Peyer's patch (tissue), 4 donors: ENCODE measurements at places on chromosomes 16 and 17. TPM values are rescaled to one million over a fixed set of nuclear protein-coding genes. Genes with fewer than 3 reads are reported as not detected.
A peak's percentile ranks its signal among the peaks of the same experiment; 100 is the strongest.

Gene KRT32
- total RNA-seq = not detected

- DNase-seq = no peak
Observed at GRCh38 chr16:11402051-11402744, 56.9 kb downstream of the RMI2 start.

- no peak for DNase-seq
Observed at GRCh38 chr17:63124536-63124935, 158.5 kb downstream of the TANC2 start.

DNA sequence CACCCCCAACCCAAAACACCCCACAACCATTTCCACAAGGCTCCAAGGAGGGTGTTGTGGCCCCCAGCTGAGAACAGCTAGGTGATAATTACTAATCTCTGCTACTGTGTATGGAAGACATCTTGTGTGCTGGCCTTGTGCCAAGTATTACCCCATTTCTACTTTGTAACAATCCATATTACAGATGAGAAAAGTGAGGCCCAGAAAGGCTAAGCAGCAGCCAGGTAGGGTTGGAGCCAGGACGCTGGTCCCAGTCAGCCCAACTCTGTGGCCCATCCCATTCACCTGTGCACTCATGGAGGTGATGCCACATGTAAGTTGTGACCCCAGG is 12.4 kb upstream of the PEMT start:
- DNase-seq = no peak

- DNase-seq = peak; percentile 87
Observed at GRCh38 chr16:28596840-28597691, at the start of gene SULT1A2. Gene SULT1A2, minus strand, starts transcription at chr16:28597050. Its CDS starts 1,120 bp downstream, at chr16:28595930.

DNA sequence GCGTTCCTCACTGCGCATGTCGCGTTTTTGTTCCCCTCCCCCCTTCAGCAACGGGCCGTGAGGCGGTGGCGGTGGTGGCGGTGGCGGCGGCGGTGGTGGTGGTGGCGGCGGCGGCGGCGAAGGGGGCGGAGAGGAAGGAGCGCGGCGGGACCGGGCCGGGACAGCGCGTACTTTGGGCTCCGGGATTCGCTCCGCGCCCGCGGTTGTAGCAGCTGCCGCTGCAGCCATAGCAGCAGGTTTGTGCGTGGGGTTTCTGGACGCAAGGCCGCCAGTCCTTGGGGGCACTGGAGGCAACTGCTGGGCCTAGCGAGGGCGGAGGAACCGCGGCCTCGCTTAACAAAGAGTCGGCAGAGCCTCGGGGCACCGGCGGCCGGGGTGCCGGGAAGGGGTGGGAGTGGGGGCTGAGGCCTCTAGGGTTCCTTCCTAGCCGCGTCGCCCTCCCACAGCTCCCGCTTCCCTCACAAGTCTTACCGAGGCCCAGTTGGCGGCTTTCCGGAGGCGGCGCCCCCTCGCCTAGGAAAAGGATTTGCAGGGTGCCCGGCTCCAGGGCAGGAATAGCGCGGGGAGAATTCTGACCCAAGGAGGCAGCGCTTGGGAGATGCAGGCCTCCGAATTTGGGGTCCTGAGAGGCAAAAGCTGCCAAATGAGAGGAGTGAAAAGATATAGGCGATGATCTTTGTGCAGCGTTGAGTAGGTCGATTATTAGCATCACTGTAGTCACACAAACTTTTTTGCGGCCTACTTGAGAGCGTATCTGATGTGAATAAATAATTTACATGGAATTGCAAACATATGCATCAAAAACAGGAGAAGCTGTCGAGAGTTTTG is at the start of gene DDX42:
Gene DDX42, plus strand, starts transcription at position 30 of the 828 bp plus-strand sequence. CDS start 12,880 bp downstream, outside the sequence.
- DNase-seq = peak; percentile 94

DNA sequence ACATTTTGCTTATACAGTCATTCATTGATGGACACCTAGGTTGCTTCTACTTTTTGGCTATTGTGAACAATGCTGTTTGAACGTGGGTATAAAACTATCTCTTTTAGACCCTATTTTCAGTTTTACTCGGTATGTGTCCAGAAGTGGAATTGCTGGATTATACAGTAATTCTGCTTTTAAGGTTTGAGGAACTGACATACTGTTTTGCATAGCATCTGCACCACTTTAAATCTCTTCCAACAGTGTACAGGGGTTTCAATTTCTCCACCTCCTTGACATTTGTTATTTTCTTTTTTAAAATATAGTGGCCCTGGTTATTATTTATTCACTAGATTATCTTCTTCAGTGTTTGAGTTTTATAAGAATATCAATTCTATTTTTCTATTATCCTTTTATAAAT is 116.9 kb downstream of the USP22 start:
- no peak for DNase-seq

- DNase-seq = no peak
Observed at GRCh38 chr17:68595496-68595895, 5.7 kb downstream of the FAM20A start.

Gene SDR42E2
- total RNA-seq = not detected

DNA sequence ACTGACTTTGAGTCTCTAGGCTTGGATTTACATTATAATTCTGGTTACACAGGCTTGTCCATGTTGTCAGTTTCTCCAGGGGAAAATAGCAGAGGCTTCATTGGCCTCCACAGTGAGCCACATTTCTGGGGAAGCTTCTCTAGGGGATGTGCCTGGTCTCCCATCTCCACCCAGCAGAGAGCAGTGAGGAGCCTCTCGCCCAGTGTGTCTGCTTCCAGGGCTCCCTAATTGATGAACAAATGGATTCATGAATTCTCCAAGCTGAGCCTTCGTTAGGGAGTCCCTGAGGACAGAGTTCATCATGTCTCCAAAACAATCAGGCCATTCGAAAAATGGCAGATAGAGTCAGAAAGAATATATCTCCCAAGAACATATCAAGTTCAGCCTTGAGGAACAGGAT is 162.4 kb upstream of the TOX3 start:
- no peak for DNase-seq

Gene CAPN15
- 151 TPM for total RNA-seq

Gene CD300H
- not detected for total RNA-seq

- peak; percentile 31 for DNase-seq
Observed at GRCh38 chr17:2063261-2064146, 8.6 kb downstream of the HIC1 start.

- DNase-seq = no peak
Observed at GRCh38 chr16:24174504-24174903, 81.6 kb upstream of the CACNG3 start.

GRCh38 chr16:26961459-26961858 is 105.3 kb upstream of the C16orf82 start:
- no peak for DNase-seq

DNA sequence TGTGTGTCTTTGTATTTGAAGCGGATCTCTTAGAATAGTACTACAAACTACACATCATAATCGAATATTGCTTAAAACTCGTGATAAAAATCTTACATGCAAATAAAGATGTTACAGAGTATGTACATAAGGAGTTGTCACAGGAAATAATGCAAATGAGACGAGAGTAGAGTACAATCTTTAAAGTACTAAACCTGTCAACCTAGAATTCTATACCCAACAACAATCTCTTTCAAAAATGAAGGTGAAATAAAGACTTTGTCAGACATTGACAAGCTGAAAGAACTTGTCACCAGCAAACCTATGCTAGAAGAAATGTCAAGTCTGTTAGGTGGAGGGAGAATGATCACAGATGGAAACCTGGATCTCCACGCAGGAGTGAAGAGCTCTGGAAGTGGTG is 83.7 kb upstream of the GNG13 start:
- no peak for DNase-seq

Gene CES5A
- total RNA-seq = not detected
